ENCODE measurements at places on chromosomes 6 and 20.
A peak's percentile ranks its signal among the peaks of the same experiment; 100 is the strongest.

DNA sequence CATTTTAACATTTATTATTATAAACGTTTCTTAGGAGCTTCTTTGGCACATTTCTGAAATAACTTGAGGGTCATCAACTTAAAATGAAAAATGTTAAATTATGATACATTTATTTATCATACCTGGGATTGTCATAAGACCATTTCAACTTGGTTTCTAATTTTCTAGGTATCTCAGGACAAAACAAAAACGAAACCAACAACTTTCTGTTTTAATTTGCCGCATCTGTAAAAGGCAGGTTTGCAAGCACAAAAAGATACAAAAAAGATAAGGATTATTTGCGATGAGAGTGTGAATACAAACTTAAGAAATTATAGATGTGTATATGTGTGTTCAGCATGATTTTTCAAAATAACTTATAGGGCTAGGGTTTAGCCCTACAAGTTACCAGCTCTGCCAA, 395.0 kb upstream of the RUNX2 start:
- DNase-seq = no peak

GRCh38 chr6:37696841-37697662, 631 bp downstream of the MDGA1 start:
- no peak for DNase-seq

GRCh38 chr6:87293526-87293925, 28.9 kb upstream of the SMIM8 start:
- DNase-seq = no peak

- DNase-seq = peak; percentile 65
Measured at GRCh38 chr6:32885698-32886286, 31.8 kb downstream of the PSMB9 start.

DNA sequence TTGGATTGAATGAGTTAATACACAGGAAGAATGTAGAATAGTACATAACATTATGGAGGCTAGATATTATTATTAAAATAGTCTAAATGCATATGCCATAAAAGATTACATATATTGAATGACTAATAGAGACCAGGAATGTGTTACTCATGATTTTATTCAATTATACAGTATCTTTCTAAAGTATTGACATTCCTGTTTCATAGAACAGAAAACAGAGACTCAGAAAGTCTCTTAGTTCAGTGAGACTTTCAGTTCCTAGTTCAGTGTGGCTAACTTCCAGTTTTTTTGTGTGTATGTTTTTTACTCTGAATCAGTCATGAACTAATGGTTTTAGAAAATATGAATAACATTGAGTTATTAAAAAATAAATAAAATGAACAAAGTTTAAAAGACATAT, 34.6 kb upstream of the TMEM244 start:
- no peak for DNase-seq

GRCh38 chr20:23493172-23493772, 2.4 kb downstream of the CST8 start:
- no peak for DNase-seq

DNA sequence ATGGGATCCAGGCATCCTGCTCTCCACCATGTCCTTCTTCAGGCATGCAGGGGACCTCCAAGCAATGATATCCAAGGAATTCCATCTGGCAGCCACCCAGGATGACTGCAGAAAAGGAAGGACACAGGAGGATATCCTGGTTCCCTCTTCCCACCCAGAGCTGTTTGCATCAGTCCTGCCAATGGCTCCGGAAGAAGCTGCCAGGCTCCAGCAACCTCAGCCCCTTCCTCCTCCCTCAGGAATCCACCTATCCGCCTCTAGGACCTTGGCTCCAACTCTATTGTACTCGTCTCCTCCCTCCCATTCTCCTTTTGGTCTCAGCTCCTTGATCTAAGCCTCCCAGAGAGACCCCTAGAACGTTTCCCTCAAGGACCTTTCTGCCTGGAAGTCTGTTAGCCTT, 733 bp upstream of the PSORS1C2 start:
- no peak for DNase-seq

GRCh38 chr6:121076119-121076518, 258.2 kb downstream of the TBC1D32 start:
- no peak for DNase-seq

DNA sequence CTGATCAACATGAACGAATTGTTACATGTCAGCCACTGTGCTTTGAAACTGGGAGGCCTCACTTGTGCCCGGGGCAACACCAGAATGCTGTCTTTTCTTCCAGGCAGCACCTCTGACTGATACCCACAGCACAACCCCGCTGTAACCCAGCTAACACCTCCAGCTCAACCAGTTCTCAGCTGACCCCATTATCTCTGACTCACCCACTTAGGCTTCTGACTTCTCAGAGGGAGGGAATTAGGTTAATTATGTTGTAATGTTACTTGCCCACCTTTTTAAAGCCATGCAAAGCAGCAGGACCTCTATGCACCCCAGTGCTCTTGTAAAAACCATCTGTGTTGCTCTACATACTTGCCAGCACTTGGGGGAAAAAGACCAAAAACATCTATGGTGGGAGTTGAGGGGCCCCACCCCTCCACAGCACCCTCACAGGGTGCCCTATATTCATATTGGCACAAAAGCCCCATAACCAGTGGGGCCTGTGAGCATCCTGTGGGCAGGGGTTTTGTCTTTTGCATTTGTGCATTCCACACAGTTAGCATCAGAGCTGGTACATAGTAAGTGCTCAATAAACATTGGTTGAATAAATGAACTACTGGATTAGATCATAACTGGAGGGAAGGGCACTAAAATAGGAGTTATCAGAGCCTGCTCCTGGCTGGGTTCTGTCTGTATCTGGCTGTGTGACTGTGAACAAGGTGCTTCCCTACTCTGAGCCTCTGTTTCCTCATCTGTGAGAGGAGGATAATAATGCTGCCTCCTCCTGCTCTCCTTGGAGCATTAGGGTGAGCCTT, 22.3 kb downstream of the BNIP5 start:
- DNase-seq = no peak

GRCh38 chr6:20044883-20045282, 167.4 kb downstream of the MBOAT1 start:
- DNase-seq = no peak

DNA sequence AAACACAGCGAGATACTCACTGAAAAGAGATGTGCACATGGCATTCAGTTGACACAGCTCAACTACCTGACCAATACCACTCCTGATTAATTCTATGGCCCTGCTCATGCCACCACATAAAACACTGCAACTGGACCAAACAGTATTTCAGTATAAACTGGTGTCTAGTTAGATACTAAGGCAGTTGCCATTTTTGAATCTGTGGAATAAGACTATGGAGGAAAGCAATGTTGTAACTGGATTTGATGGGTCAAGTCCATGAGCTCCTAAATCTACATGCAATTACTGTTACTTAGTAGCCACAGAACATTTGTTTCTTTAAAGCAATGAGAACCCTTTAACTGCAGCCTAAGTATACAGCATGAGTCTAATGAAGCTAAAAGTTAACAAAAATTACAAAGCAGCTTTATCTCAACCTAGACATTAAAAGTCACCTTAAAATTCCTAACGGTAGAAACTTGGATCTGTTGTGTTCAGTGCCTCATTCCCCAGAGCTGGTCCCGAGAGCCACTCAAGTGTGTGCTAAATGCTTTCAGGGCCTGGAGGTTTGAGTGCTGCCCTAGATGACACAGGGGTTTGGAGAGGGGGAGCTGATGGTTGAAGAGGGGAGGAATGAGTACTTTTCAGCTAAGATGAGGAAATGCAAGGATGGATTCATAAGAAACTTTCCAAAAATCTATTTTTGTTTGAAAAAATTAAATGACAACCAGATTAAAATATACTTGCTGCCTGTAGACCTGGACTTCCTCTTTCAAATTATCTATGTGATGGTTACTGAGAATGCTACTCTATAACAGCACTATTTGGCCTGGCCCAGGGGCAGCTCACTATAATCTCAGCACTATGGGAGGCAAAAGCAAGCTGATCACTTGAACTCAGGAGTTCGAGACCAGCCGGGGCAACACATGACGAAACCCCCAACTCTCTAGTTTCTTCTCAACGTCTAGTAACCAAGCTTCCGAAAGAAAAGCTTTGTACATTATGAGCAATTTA, 15.6 kb downstream of the SNX5 start:
- no peak for DNase-seq

GRCh38 chr6:64679416-64679815, 1027.6 kb downstream of the EYS start:
- DNase-seq = no peak

DNA sequence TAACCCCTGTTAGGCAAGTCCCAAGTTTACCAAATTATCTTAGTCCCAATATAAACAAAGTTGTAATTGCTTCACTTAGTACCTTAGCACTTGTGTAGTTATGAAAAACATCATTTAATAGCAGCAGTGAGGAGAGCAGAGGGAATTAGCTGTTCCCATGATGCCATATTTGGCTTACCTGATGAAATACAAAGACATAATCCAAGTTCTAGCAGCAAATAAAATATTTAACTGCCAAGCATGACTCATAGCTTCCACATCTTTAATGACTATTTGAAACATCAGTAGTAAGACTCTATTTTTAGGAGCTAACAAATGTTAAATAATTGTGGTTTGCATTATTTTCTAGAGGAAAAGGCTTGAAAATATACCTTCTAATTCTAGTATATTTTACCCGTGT, 94.0 kb upstream of the MCHR2 start:
- DNase-seq = peak; percentile 63

GRCh38 chr20:62043131-62043914, 22.4 kb downstream of the TAF4 start:
- DNase-seq = no peak

DNA sequence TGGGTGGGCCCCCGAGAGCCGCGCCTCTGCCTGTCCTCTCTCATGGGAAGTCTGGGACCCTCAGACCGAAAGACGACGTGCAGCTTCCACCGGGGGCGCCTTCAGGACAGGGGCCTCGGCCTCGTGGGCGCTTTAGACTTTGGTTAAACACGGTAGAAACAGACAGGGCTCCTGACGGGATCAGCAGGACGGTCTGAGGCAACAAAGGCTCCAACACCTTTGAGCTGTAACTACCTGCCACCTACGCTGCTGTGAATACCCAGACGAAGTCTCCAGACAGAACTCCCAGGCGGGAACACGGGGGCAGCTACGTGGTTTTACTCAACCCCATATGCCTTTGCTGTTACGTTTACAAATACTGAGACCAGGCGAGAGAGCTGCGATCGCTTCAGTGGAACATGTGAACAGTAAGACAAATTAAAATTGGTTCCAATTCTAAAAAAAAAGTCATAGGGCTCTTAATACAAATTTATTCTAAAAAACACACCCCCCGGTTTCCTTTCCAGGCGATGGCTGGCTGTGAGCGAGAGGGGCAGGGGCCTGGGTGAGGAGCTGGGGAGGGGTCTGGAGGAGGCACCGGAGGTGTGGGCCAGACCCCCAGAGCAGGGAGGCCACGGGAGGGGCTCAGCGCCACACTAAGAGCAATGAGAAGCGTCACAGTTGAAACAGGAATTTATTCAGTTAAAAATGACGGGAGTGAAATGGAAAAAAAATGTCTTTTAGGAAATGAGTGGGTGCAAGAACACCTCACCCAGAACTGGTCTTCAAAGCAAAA, 453.2 kb downstream of the QKI start:
- no peak for DNase-seq

DNA sequence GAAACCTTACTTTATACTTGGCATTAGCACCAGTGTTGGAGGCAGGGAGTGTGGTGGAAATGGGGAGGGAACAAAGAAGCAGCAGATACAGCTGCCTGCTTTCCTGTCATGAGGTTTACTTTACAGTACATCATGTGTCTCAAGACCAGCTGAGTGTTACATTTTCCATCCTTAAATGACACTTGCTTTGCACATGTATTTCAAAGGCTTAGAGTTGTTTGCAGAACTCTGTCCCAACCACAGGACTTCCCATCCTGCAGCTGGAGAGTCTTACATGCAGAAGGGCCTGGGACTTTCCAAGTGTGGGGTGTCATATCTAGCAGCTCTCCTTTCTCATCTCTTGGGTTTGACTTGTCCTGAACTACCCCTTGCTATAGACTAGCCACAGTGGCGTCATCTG, 395.9 kb downstream of the DHX35 start:
- no peak for DNase-seq

GRCh38 chr6:32941214-32941768, 463 bp upstream of the HLA-DMB start:
- no peak for DNase-seq

- no peak for DNase-seq
Measured at GRCh38 chr20:51700809-51701285, 67.3 kb downstream of the ATP9A start.

DNA sequence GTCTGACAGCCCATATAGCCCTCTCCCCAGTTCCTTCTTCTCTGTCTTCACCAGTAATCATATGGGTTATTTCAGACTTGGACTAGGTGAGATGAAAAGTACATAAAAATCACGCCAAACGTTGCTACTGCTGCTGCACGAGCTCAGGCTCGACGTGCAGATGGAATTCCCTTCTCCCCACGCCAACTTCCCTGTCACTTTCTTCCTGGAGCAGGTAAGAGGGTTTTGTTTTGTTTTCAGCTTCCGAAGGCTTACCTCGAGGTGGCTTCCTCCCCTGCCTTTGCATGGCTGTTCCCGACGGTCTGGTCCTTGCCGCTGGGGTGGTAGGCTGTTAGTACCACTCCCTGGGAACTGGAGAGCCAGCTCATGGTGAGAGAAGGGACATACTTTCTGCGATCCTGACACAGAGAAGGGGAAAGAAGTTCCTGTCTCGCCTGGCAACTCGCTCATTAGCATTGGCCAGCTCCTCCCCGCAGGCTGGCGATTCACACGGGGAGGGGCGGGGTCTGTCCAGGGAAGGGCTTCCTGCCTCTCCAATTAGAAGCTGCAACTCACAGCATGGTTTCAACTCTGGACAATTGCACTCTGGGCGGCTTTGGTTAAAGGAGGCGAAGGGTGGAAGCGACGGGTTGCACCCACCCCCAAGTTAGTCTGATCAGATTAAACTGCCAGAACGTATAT, at the start of gene ARHGAP18:
ARHGAP18 (minus strand) TSS at position 409 of the 681 bp plus-strand sequence; CDS start at position 368, 41 bp downstream.
- peak; percentile 88 for DNase-seq

- DNase-seq = no peak
Measured at GRCh38 chr20:44133424-44133823, 53.6 kb downstream of the JPH2 start.
